ENCODE measurements at places on chromosomes 16 and 17.

DNA sequence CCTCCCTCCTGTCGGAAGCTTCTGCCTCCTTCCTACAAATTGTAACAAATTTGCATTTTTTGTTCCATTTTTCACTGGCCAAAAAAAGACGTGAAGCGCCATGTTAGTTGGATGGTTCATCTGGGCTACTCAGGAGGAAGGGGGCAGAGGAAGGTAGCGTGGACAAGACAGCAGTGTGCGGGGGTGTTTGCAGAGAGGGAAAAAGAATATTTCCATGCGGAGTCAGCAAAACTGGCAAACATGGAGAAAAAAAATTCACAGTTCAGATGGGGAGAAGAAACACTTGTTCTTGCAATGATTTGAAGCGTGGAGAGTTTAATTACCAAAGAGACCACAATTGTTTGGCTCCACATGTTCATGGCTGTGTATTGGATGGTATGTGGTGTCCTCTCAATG is 138.8 kb upstream of the ERCC4 start:
- no peak for DNase-seq

- no peak for DNase-seq
Measured at GRCh38 chr17:47611372-47612350, 38.1 kb upstream of the KPNB1 start.

GRCh38 chr16:11621920-11622651 is 35.4 kb upstream of the LITAF start:
- DNase-seq, result peak; percentile 54

- DNase-seq, result peak; percentile 45
Measured at GRCh38 chr16:51818342-51818944, 667.4 kb upstream of the SALL1 start.

GRCh38 chr17:7262192-7262934 is at the start of gene CLDN7:
Gene CLDN7, minus strand, starts transcription at chr17:7262478. Its CDS starts 435 bp downstream, at chr17:7262043.
- DNase-seq, result no peak

DNA sequence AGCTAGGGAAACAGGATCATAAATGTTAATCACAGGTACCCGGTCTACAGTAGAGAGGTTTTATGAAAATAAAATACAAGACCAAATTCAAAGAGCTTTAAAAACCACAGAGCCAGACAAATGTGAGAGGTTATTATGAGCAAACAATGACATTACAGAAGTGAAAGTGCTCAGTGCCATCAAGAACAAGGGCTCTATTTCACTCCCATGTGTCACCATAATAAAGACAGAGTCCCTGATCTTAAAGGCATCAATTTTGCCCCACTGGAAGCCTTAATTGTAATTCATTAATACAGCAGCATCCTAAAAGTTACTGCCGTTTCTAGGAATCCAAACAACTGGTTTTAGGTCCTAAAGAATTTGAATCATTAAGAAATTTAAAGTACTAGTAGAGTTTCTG is 43.7 kb upstream of the CDRT4 start:
- no peak for DNase-seq

DNA sequence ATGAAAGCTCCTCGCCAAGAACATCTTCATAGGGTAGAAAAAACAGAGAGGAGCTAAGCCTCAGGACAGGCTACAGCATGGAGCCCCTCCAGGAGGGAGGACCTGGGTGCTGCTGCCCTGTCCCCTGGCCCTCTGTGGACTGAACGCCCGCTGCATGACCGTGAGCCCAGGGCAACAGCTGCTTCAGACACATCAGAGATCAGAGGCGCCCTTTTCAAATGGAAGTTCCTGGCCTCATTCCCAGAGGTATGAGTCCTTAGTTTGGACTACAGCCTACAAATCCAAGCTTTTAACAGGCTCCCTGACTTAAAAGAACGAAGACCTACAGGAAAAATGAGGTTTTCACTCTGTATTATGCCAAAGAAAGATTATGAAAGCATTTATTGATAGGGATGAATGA is 48.5 kb downstream of the ZNF18 start:
- DNase-seq, result no peak

GRCh38 chr16:4060009-4060408 is 56.2 kb downstream of the ADCY9 start:
- no peak for DNase-seq

DNA sequence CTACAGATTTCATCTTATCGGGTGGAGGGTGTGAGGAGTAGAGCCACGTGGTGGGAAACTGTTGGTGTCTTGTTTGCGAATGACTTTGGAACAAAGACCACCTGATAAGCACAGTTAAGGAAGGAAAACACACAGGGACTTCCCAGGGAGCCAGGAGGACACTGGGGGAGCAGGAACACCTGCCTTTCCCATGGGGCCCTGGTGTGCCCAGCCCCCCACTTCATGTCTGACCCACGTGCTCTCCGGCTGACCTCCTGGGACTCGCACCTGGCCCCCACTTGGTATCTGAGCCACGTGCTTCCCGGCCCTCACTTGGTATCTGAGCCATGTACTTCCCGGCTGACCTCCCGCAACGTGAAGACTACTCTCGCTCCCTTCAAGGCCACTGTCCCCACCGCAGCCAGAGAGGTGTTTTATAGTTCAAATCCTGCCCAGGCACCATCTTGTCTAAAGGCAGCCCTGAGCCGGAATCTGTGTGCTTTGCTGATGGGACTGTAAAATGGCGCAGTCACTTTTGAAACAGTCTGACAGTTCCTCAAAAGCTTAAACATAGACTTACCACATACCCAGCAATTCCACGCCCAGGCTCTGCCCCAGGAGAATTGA is 5.4 kb upstream of the CSNK1D start:
- DNase-seq, result no peak

Measured in NCI-H1694 (cell line).